ENCODE measurements at places on chromosomes 16 and 17.

- H3K27me3 ChIP-seq: peaks cover 3% of the 10 kb centered on the region
- peaks cover 4% of the 10 kb centered on the region for H3K4me1 ChIP-seq
- DNase-seq: no peak
Observed at GRCh38 chr17:32590974-32591373, 104.2 kb downstream of the CDK5R1 start.

DNA sequence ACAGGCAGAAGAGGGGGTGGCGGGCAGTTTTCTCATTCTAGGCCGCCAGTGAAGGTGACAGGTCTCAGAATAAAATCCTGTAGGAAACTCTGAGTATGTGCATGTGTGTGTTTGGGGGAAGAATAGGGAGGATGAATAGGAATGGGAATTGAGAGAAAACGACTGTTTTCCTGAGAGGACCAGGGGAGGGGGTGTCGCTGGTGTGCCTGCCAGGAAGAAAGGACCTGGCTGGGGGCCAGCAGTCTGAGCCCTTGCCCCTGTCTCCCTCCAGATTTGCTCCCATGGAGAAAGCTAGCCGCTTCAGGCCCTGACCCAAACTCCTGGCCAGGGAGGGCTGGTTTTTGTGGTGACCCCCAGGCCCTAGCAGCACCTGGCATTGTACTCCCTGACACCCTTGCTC is 14.4 kb downstream of the C17orf50 start:
- H3K4me3 ChIP-seq: no peak overlapping the region
- no peak for DNase-seq
- no peaks in the 10 kb centered on the region for H3K36me3 ChIP-seq
- H3K4me1 ChIP-seq: peaks cover 26% of the 10 kb centered on the region
- no peak overlapping the region for H3K27ac ChIP-seq

DNA sequence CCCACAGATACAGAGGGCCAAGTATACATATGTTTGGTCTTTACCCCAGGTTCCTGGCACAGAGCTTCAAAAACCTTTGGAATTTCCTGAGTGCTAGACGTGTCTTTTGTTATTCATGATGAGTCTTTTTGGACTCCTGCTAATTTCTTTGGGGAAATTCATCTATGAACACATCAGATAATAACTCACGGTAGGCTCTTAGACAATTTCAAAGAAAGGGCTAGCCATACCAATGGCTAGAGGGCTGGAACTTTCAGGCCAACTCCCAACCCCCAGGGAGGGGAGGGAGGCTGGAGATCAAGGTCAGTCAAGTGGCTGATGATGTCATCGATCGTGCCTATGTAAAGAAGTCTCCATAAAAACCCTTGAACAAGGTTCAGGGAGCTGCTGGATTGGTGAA is 101.9 kb downstream of the STX8 start:
- H3K4me3 ChIP-seq: no peak overlapping the region
- peaks cover 22% of the 10 kb centered on the region for H3K36me3 ChIP-seq
- no peak for DNase-seq
- H3K27ac ChIP-seq: no peak overlapping the region

- H3K27ac ChIP-seq: no peak overlapping the region
- DNase-seq: no peak
- H3K27me3 ChIP-seq: no peaks in the 10 kb centered on the region
- H3K36me3 ChIP-seq: peaks cover 68% of the 10 kb centered on the region
- no peaks in the 10 kb centered on the region for H3K4me1 ChIP-seq
Observed at GRCh38 chr17:75219815-75220214, 14.3 kb downstream of the NUP85 start.

DNA sequence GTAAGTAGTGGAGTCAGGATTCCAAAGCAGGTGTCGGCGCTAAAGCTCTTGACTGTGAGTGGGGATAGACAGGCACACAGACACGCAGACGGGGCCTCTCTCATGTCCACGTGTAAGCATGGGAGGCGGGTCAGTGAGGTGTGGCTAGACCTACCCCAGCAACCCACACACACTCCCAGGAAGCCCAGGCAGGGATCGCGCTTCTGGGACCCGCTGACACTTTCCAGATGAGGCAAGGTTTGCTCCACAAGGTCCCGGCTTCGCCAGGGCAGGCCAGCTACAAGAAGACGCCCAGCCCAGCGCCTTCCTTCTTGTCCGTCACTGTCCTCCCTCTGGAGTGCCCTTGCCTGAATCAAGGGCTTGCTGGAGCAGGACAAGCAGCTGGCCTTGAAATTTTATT is 213.8 kb upstream of the RPL38 start:
- H3K27me3 ChIP-seq: peaks cover 17% of the 10 kb centered on the region
- peaks cover 12% of the 10 kb centered on the region for H3K4me1 ChIP-seq

DNA sequence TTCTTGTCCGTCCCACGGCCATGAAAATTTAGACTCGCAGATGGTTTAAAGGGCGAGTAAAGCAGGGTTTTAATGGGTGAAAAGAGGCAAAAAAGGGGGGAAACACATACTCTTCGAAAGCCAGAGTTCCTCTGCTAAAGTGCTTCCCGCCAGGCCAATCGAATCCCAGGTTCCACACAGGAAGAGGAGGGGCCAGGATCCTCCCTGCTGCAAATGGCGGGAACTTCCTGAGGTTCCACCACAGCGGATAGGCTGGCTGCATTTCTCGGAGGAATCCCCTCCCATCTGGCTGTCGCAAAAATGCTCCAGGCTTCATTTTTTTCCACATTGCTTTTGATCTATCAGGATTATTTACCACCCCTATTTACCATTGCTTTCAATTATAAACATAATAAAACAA is 670.1 kb upstream of the CA10 start:
- no peak for DNase-seq
- no peak overlapping the region for H3K4me3 ChIP-seq
- H3K36me3 ChIP-seq: no peaks in the 10 kb centered on the region
- no peaks in the 10 kb centered on the region for H3K4me1 ChIP-seq

DNA sequence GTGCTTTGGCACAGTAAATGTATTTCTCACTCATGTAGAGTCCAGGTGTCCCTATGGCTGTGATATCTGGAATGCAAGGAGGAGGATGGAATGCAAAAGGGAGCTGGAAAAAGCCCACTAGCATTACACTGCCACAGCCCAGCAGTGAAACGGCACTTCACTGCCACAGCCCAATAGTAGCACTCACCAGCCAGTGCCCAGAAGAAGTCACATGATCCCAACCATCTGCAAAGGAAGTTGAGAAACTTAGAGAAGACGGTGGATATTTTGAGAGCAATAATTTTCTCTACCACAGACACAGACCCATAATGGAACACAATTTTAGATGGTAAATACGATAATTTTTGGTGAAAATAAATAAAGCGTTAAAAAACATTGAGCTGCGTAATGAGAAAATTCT is 51.8 kb downstream of the C16orf82 start:
- no peak overlapping the region for H3K27ac ChIP-seq
- H3K4me1 ChIP-seq: peaks cover 6% of the 10 kb centered on the region
- no peak for DNase-seq
- peaks cover 18% of the 10 kb centered on the region for H3K27me3 ChIP-seq

DNA sequence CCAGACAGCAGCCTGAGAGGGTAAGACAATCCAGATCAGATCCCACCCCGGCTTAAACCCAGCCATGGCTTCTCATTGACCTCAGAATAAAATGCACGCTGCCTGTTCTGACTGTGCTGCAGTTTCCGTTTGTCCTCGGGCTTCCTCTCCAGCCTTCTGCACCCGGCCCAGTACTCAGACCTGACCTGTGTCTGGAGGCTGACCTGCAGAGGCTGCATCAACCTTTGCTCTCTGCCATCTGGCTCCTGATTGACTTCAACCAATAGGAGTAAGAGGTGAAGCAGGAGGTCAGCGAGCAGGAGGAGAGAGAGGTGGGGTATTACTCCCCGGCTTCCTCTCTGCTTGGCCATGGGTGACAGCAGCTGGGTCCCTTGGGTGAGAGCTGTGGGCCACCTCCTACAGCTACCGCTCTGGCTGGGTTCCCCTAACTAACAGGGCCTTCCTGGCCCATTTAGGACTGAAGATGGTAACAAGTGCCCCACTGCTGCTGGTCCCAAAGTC is 46.7 kb downstream of the C16orf82 start:
- no peak overlapping the region for H3K4me3 ChIP-seq
- H3K36me3 ChIP-seq: no peaks in the 10 kb centered on the region
- peaks cover 24% of the 10 kb centered on the region for H3K4me1 ChIP-seq
- no peak for DNase-seq

- no peak overlapping the region for H3K4me3 ChIP-seq
- DNase-seq: no peak
- H3K27ac ChIP-seq: no peak overlapping the region
- H3K36me3 ChIP-seq: peaks cover 77% of the 10 kb centered on the region
Observed at GRCh38 chr16:48299471-48299870, 52.1 kb upstream of the ABCC11 start.

- DNase-seq: no peak
- no peak overlapping the region for H3K27ac ChIP-seq
- H3K4me1 ChIP-seq: peaks cover 17% of the 10 kb centered on the region
- H3K27me3 ChIP-seq: peaks cover 6% of the 10 kb centered on the region
- H3K36me3 ChIP-seq: peaks cover 9% of the 10 kb centered on the region
- no peak overlapping the region for H3K4me3 ChIP-seq
Observed at GRCh38 chr16:9049241-9049640, 42.2 kb upstream of the HAPSTR1 start.

DNA sequence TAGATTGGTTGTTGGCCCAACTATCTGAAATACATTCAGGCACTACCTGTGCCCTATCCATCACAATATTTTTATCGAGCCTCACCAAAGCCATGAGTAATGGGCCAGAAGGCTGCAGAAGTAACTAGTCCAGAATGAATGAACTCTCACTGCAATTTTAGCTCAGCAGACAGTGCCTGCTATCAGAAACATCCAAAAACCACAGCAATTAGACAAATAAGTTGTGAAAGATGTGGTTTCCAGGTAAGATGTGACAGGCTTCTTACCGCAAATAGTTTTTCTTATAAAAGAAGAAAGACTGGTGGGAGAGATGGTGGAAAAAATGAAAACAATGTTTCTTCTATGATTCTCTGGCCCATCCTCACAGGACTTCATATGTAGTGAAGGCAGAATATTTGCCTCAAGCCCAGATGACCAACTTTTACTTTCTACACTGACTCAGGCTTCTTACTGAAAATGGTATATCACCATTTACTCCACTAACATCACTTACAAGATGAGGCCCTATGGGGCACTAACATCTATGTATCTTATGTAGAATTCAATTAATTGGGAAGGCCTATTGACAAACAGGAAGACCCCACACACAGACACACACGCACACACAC is 9.8 kb upstream of the RFFL start:
- H3K36me3 ChIP-seq: no peaks in the 10 kb centered on the region
- no peaks in the 10 kb centered on the region for H3K27me3 ChIP-seq
- peaks cover 12% of the 10 kb centered on the region for H3K4me1 ChIP-seq
- no peak overlapping the region for H3K27ac ChIP-seq
- no peak overlapping the region for H3K4me3 ChIP-seq

DNA sequence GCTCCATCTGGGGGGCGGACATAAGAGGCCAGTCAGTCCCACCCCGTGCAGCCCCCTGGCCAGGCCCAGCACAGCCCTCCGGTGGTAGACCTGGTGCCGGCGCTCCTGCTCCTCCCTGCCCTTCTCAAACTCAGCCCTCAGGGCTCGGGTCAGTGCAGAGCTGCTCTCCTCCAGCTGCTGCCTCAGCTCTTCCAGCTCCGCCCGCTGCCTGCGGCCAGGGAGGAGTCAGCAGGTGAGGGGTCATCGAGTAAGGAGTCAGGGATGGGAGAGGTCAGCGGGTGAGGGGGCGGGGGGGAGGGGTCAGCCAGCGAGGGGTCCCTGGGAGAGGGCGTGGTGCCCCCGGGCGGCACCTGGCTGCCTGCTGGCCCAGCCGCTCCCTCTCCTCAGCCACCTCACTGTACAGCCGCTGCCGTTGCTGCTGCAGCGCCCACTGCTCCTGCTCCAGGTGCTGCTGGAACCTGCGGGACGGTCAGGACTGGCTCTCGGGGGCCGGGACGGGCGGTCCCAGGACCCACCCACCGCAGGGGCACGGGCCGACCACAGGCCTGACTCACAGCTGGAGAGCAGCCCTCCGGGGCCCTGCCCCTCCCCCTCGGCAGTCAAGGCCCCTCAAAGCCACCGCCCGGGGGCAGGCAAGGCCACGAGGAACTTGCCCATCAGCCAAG is 26.5 kb upstream of the AATK start:
- H3K27ac ChIP-seq: no peak overlapping the region
- no peaks in the 10 kb centered on the region for H3K36me3 ChIP-seq
- H3K4me1 ChIP-seq: no peaks in the 10 kb centered on the region
- no peak overlapping the region for H3K4me3 ChIP-seq

- H3K27ac ChIP-seq: no peak overlapping the region
- no peak for DNase-seq
- no peak overlapping the region for H3K4me3 ChIP-seq
- H3K36me3 ChIP-seq: no peaks in the 10 kb centered on the region
- peaks cover 46% of the 10 kb centered on the region for H3K4me1 ChIP-seq
Observed at GRCh38 chr17:57082441-57082840, 2.6 kb upstream of the AKAP1 start.

- no peak for DNase-seq
- H3K4me3 ChIP-seq: peak overlapping the region; percentile 28
Observed at GRCh38 chr17:80539022-80539641, 5.5 kb upstream of the RPTOR start.

DNA sequence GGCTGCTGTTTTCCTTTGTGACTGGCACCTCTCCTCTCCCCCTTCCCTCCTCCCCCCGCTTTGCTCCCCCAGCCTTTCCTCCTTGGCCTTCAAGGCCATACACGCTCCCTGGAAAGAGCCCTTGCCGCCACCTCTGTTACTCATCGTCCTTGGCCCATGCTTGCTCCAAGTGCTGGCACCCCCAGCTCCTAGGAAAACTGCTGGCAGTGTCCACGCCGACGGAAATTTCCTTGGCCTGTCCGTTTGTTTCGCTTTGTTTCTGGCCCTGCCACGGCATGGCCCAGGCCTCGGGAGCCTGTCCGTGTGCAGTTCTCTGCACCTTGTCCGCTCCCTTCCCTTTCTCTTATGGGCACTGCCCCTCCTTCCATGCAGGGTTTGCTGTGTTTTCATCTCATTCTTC is 18.0 kb downstream of the CA5A start:
- peaks cover 6% of the 10 kb centered on the region for H3K4me1 ChIP-seq
- DNase-seq: no peak
- no peak overlapping the region for H3K27ac ChIP-seq
- no peaks in the 10 kb centered on the region for H3K36me3 ChIP-seq

DNA sequence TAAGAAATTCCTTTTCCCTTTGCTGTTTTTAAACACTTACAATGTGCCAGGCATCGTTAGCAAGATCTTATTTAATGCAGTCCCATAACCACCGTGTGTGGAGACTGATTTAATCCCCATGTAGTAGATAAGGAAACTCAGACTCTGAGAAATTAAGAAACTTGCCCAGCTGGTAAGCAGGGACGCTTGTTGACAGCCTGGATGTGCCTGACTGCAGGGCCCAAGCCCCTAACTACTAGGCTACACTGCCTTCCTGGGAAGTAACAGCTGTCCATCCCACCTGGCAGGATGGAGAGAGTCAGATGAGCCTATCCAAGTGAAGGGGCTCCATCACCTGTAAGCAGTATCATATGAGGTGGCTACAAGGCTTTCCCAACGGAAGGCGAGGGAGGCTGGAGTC is 23.1 kb downstream of the CDK5RAP3 start:
- H3K27me3 ChIP-seq: peaks cover 14% of the 10 kb centered on the region
- H3K4me3 ChIP-seq: no peak overlapping the region
- peaks cover 89% of the 10 kb centered on the region for H3K4me1 ChIP-seq
- peak overlapping the region; percentile 78 for H3K27ac ChIP-seq

- H3K27ac ChIP-seq: no peak overlapping the region
- H3K4me1 ChIP-seq: no peaks in the 10 kb centered on the region
- peaks cover 9% of the 10 kb centered on the region for H3K27me3 ChIP-seq
- H3K4me3 ChIP-seq: no peak overlapping the region
- DNase-seq: no peak
Observed at GRCh38 chr17:35423761-35424160, 8.5 kb downstream of the SLFN12 start.
